ENCODE measurements at places on chromosomes 16 and 17. TPM values are rescaled to one million over a fixed set of nuclear protein-coding genes. Genes with fewer than 3 reads are reported as not detected.

The SPEM3 gene
- not detected for total RNA-seq

DNA sequence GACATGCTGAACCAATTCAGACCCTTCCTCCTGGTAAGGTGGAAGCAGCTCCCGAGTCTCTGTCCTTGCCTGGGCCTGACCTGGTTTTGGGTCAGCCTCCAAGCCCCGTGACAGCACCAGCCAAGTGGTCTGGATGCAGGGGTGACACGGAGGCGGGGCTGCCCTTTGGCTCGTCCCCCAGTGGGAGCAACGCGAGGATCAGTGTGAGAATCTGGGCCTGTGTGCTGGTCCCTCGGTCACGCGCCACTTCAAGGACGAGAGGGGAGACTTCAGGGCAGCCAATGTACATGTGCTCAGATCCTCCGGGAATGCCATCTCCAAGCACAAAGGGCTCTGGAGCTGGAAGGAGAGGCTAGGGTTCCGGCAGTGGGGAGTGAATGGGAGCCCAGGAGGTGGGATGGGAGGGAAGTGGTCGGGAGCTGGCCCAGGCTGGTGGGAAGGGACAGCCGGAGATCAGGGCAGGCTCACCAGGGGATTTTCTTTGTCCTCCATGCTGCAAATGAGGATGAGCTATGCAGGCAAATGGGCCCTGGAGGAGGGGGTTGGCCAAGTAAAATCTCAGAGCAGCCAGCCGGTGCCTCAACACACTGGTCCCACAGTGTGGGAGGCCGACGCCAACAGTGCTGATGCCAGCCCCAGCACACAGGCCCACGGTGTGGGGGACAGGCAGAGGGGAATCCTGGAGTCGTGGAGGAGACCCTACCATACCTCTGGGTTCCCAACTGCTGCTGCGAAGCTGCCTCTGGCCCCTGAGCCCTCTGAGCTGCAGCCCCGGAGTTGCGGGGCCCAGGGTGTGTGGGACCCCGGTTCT is 4.2 kb upstream of the NDRG4 start:
- DNase-seq: no peak

The JMJD6 gene
- total RNA-seq: 25.1 TPM

GRCh38 chr17:31089471-31089870 is 5.3 kb upstream of the NF1 start:
- DNase-seq: no peak

GRCh38 chr17:61766520-61766919 is 96.8 kb downstream of the BRIP1 start:
- no peak for DNase-seq

DNA sequence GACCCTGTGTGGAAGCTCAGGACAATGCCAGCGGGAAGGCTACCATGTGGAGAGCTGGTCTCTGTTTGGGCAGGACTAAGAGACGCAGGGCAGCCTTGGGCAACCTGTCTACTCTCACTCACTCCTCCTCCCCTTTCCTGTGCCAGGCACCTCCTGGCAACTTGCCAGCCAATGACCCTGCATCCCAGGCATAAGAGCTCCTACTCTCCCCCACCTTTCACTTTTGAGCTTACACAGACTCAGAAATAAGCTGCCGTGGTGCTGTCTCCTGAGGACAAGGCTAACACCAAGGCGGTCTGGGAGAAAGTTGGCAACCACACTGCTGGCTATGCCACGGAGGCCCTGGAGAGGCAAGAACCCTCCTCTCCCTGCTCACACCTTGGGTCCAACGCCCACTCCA is 2.6 kb downstream of the HBM start:
- no peak for DNase-seq

DNA sequence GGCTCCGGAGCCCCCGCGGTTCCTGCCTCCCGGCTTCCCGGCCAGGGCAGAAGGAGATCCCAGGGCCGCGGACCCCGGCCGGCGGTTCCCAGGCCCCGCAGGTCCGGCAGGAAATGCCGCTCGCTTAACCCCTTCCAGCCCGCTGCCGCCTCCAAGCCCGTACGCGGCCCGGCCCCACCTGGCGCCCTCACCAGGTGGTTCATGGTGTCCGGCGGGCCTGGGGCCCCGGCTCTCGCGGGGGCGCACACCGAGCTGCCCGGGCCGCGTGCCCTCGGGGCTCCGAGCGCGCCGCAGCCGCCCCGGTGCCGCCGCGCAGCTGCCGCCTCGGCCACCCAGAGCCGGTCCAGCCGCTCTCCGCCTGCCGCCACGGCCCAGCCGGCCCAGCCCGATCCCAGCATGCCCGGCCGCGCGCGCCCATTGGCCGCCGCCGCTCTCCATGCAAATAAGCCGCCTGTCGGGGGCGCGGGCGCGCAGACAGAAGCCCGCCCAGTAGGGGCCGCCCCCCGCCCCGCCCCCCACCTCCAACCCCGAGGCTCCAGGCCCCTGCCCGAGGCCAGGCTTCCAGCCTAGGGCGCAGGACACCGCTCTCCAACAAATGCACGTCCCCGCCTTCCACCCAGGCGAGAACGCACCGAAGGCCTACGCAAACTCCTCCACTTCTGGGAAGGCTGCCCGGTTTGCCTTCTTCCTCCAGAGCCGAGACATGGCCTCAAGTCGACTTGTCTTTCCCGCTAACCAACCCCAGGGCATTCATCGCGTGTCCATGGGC is at the start of gene BCAR1:
TSS of gene BCAR1 (minus strand) at position 345 of the 769 bp plus-strand sequence. CDS start at position 203, 142 bp downstream.
- DNase-seq: peak; percentile 79

GRCh38 chr17:38667099-38667786 is 7.5 kb downstream of the EPOP start:
- DNase-seq: peak; percentile 69
